ENCODE measurements at places on chromosomes 2 and 18.

- DNase-seq = peak; percentile 63
These were observed 52.7 kb upstream of the MAPK4 start for GRCh38 chr18:50507120-50507590.

DNA sequence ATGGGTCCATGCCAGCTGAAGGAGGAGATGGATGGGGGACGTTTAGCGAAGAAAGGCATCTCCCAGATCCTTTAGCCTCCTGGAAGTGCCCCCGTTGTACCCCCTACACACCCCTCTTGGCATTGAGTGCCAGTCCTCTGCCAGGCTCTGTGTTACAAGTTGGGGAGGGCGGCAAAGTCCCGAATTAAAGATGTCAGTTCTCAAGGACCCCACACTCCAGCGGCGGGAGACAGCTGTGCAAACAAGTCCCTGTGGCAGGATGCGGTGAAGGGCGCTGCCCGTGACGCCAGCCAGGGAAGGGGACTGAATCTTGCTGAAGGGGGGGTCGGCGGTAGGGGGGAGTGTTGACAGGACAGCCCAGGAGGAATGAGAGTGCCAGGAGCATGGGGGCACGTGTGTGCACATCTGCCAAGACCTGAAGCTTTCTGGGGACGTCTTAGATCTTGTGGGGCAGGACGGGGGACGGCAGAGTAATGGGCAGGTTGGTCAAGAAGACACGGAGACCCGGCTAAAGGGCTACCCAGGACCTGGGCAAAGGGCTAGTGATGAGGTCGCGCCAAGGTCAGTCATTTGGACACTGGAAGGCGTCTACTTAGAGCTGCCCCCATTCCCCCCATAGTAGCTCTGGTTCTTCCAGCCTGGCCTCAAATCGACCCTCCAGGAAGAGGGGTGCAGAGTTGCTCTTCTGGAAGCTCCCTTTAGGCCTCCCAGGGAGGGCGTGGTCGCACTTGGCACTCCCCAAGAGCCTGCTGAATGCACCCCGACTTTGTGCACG lies 2.8 kb upstream of the CTDSP1 start:
- DNase-seq = peak; percentile 43

GRCh38 chr2:107687073-107687472 lies 139.6 kb upstream of the RGPD4 start:
- no peak for DNase-seq

DNA sequence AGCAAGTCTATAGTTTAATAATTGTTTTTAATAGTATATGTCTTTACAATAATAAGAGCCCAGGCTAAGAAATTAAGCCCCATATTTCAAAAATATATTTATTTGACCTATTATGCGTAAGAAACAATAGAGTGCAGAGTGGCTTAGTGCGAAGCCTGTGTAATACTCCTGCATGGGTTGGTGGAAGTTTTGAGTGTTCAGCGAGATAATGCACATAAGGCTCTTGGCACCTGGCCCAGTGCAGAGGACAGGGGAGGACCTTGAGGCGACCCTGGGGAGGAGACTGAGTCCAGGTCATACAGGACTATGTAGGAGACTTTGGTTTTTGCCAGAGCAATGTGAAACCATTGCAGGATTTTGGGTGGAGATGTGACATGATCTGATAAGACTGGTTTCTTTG lies 132.4 kb upstream of the ST6GAL2 start:
- no peak for DNase-seq

GRCh38 chr2:191122638-191123294 lies 28.0 kb downstream of the STAT4 start:
- no peak for DNase-seq

- no peak for DNase-seq
These were observed 22.3 kb downstream of the KRTCAP3 start for GRCh38 chr2:27464443-27464842.

GRCh38 chr2:101740555-101740964 lies 43.1 kb downstream of the MAP4K4 start:
- no peak for DNase-seq

DNA sequence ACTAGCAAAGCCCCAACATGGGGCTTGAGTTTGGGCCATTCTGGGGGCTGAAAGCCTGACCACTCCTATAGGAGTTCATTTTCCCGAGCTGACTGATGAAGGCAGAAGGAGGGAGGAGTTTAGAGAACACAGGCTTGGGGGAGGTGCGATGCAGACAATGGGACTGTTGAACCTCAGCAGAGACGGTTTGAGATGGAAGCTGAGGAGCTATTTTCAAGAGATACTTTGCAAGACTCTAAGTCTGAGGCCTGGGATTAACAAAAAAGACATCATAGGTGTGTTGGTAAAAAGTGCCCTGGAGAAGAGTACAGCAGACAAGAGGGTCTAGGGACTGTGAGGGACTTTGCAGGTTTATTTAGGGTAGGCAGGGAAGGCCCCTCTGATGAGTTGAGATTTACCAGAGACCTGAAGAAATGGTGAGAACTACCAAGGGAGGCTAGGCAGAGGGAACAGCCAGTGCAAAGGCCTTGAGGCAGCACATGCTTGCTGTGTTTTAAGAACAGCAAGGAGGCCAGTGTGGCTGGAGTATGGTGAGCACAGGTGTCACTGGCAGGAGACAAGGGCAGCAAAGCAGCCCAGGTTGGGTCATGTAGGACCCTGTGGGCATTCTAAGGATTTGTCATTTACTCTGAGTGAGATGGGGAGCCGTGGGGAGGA lies 31.6 kb downstream of the PCBP1 start:
- DNase-seq = no peak

DNA sequence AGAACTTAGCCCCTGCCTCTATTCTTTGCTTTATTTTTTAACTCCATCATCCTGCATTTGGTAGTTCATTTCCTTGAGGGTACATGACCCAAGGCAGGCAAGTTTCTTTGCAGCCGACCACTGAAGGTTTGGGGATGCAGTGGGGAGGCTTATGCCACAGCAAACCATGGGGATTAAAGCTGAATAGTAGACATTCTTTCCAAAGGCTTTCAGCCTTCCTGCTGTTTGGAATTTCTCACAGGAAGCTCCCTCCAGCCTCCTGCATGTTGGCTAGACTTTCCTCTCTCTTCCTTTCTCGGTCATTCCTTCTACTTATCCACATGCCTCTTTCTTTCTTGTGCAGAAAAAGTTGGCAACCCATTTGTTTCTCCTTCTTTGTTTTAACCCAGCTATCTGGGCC lies 77.3 kb downstream of the SOCS6 start:
- DNase-seq = no peak

- DNase-seq = no peak
These were observed 15.1 kb downstream of the BIN1 start for GRCh38 chr2:127091886-127092285.

DNA sequence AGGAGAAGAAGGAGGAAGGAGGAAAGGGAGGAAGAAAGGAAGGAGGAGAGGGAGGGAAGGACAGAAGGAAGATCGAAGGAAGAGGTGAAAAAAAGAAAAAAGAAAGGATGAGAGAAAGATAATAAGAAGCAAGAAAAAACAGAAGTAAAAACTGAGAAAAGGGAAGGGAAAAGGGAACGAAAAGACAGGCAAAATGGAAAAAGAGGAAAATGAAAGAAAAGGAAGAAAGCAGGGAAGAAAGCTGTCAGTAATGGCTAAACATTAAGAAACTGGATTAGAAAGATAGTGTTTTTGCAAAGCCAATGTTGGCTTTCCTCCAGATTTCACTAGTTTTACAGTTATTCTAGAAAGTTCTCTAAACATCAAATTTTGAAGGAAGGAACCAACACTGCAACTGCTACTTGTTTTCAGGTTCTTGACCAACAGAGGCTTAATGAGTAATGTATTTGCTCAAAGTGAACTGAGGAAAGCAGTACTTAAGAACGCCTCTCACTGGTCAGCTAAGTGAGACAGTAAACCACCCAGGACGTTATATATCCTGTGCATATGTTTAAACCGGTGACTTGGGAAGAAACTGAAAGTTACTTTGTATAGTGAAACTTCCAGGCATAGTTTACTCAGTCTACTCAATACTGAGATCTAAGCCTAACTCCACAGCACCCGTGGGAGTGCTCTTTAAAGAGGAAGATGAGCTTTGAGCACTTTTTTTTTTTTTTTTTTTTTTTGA lies 286.2 kb upstream of the TRIB2 start:
- DNase-seq = no peak

GRCh38 chr2:23093513-23093912 lies 291.5 kb upstream of the KLHL29 start:
- DNase-seq = no peak

DNA sequence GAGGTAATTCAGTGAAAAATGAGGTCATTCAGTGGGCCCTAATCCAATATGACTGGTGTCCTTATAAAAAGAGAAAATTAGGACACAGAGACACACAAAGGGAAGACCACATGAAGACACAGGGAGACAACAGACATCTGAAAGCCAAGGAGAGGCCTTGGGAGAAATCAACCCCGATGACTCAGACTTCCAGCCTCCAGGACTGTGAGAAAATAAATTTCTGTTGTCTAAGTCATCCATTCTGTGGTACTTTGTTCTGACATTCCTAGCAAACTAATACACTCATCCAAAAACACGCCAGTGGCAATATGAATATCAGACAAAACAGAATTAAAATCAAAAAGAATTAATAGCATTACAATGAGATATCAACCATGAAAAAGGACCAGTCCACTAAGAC lies 303.7 kb downstream of the SS18 start:
- DNase-seq = no peak

GRCh38 chr2:20555954-20556353 lies 94.9 kb downstream of the HS1BP3 start:
- DNase-seq = no peak

DNA sequence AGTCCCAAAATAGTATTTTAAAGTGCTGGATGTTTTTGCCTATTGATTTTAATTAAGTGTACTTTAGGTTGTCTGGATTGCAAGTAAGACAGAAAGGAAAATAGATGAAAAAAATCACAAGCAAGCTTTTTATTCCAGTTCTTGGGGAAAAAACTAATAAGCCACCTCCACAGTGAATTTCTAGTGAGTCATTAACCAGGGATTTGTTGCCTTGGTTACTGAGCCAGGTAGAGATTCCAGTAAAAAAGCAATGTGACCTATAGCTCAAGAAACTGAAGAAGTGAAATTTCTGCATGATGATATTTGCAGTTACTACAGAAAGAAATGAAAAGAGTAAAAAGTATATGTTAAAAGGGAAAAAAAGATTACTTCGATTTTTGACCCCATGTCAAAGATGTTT lies 160.6 kb downstream of the METTL4 start:
- no peak for DNase-seq

DNA sequence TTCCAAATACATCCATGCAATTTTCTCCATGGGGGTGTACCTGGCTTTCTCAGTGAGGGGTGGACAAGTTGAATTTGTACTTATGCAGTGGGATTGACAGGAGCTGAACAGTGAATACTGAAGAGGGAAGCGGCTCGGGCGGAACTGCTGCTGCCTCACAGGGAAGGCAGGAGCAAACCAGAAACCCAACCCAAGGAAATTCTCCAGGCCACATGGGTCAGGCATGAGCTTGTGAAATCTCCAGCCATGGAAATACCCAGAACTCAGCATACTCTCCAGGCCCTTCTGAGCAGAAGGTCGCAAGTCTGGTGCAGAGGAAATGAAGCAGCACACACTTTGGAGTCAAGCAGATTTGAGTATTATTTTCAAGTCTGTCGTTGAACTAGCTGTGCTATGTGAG lies 26.5 kb upstream of the INO80C start:
- DNase-seq = no peak

DNA sequence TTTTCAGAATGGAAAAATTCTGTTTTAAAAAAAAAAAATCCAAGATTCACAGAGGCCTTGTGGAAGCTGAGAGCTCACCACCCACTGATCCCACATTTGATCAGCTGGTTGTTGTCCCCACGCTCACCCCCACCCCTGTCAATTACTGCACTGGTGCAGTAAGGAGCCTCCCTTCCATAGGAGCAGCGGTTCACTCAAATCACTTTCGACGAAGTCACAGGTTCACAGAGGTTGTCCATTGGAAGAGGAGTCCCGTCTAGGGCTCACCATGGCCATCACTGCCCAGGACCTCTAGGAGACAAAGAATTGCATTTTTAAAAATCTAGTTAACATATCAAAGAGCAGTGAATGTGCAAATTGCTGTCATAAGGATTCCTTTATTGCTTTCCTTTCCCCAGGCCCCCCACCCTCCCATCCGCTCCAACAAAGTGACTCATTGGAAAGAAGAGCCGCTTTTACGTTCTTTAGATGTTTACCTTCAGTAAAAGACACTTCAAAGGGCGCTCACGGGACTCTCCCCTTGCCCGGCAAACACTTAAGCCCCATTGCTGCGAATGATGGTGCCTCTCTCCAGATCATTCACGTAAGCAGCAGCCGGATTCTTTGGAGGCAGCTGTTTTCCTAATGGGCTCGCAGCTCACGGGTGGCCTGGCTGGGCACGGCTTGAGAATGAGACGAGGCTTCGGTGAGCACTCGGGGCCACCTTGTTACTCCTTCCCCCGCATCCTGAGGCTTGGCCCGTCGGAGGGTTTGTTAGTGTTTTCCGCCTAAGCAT lies 165.5 kb upstream of the SALL3 start:
- DNase-seq = no peak

DNA sequence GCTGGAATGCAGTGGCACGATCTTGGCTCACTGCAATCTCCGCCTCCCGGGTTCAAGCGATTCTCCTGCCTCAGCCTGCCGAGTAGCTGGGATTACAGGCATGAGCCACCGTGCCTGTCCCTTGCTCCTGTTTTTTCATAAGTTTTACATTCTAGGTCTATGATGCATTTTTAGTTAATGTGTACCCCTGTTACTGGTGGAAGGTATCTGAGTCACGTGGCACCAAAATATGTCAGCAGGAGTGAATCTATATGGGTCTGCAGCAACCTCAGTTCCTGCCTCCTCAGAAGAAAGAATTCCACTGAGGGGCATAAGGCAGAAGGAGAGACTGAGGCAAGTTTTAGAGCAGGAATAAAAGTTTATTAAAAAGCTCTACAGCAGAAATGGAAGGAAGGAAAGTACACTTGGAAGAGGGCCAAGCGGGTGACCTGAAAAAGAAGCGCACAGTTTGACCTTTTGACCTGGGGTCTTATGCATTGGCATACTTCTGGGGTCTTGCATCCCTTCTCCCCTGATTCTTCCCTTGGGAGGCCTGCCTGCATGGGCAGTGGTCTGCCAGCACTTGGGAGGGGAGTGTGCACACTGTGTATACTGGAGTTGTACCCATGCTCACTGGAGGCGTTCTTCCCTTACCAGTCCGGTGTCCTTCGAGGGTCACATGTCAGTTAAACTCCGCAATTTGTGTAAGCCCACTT lies 1.1 kb upstream of the MFSD2B start:
- no peak for DNase-seq

GRCh38 chr2:72949642-72950041 lies 32.3 kb downstream of the EMX1 start:
- no peak for DNase-seq

- no peak for DNase-seq
These were observed 44.3 kb upstream of the RAB6C start for GRCh38 chr2:129935118-129935517.

- no peak for DNase-seq
These were observed 803.6 kb upstream of the ZEB2 start for GRCh38 chr2:145323512-145323911.

- no peak for DNase-seq
These were observed 55.6 kb downstream of the PTPRM start for GRCh38 chr18:7622721-7623120.

GRCh38 chr2:157245846-157246764 lies 11.4 kb upstream of the GALNT5 start:
- DNase-seq = no peak

GRCh38 chr2:165202239-165202638 lies 1.6 kb downstream of the SCN3A start:
- DNase-seq = no peak
